ENCODE measurements at places on chromosomes 2 and 18. TPM values are rescaled to one million over a fixed set of nuclear protein-coding genes. Genes with fewer than 3 reads are reported as not detected.

DNA sequence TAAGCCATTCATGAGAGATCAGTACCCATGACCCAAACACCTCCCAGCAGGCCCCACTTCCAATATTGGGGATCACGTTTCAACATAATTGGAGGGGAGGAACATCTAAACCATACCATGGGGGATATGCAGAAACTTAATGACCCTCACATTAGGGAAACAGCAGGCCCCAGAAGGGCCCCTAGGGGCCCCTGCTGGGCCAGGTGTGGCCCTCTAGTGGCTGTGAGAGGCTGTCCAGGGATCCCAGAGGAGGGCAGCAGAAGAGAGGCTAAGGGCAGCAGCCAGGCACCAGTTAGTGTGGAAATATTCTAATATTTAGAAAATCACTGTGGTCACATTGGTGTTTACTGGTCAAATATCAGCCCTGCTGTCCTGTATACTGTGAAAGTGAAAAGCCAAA lies 49.3 kb upstream of the ANKRD44 start:
- no peak for DNase-seq

GRCh38 chr2:88856409-88857135 lies 165.1 kb downstream of the RPIA start:
- DNase-seq = no peak

DNA sequence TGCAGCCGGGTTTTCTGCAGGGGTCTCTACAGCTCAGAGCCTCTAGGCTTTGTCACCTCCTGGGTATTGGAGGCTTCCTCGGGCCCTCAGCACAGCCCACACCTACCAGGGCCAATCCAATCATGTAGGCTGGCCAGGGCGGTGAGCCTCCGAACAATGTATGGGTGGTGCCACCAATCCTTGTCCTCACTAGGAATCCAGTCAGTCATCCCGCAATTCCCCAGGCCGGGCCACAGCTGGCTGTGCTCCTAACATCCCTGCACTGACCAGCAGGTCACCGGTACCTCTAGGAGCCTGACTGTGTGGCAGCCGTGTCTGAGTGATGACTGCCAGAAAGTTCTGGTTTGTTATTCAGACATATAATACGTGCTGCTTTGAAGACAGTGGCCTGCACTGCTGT lies 129.4 kb downstream of the SH3RF3 start:
- DNase-seq = no peak

- peak; percentile 89 for DNase-seq
Measured at GRCh38 chr2:133674433-133675331, 106.4 kb upstream of the NCKAP5 start.

- no peak for DNase-seq
Measured at GRCh38 chr2:133653056-133653455, 84.8 kb upstream of the NCKAP5 start.

DNA sequence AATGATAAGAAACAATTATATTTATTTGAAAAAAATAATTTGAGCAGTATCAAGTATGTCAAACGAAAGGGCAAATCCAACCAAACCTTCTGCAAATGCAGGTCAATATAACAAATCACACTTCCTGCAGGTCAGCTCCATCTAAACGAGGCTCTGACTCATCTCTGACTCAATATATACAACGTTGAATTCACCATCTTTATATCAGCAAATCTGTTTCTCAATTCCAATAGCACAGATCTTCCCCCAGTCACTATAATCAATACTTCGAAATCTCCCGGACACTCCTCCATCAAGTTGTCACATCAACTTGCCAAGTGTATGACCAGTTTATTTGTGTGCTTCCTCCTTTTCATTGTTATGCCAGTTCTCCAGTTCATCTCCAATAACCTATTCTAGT lies 388.9 kb downstream of the ZEB2 start:
- DNase-seq = no peak

DNA sequence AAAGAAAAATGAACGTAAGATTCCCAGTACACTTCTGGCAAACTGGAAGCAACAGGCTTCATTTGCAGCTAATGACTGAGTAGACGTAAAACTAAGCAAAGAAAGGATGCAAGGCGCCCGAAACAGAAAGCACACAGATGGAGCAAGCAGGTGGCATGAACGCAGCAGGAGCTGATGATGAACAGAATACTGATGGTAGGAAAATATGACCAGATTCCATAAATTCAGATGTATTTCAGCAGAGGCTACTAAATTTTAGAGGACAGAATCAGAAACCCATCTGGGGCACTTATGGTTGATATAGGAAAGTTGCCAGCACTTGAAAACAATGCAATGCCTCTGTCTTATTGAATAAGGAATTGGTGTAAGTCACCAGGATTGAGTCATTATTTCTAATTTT lies 658.7 kb upstream of the LINC00305 start:
- no peak for DNase-seq

GRCh38 chr2:131590896-131591295 lies 63.2 kb downstream of the CCDC74A start:
- no peak for DNase-seq

DNA sequence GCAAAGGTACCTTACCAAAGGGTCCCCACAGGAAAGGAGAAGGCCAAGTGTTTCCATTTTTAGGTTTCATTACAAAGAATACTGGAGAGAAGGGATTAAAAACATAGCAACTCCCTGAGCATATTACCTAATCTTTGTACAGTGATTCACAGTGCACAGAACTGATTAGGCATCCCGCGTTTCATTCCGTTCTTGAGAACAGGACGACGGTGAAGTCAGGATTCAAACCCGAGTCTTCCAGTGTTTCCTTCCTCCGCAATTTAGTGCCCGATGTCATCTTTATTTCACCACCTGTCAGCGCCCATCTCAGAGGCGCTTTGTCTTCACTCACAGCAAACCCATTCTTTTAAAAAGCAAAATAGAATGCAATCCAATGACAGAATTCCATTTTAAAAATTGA lies 488.5 kb downstream of the EIPR1 start:
- no peak for DNase-seq

DNA sequence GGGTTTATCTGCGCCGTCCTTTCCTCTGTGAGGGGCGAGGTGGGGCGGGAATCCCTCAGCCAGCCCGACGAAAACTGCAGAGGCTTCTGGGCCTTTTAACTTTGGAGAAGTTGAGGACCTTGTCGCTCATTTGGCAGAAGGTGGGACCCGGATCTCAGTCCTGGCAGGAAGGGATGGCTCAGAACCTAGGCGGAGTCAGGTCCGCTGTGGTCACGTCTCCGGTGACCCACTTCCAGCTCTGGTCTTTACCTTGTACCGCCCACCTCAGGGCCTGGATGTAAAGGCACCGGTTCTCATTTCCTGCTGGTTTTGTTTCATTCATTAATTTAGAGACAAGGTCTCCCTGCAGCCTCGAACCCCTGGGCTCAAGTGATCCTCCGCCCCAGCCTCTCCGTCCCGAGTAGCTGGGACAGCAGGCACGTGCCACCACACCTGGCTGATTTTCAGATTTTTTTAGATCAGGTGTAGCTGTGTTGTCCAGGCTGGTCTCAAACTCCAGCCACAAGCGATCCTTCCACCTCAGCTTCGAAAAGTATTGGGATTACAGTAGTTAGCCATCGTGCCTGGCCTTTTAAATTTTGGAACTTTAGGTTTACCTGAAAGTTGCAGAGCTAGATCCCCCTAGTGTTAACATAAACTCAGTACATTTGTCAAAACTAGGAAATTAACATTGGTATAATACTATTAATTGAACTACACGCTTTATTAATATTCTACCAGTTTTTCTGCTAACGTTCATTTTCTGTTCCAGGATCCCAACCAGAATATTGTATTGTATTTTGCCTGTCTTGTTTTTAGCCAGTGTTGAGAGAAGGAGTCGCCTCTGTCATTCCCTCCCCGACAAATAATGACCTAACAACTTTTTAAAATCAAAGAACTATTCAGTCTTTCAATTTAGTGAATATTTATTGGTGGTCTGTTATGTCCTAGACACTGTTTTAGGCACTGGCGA lies 852 bp downstream of the POLI start:
- DNase-seq = peak; percentile 68

- DNase-seq = no peak
Measured at GRCh38 chr18:59537579-59537978, 159.6 kb downstream of the CCBE1 start.

GRCh38 chr18:74496508-74497323 lies 553 bp downstream of the CNDP2 start:
- DNase-seq = peak; percentile 58

DNA sequence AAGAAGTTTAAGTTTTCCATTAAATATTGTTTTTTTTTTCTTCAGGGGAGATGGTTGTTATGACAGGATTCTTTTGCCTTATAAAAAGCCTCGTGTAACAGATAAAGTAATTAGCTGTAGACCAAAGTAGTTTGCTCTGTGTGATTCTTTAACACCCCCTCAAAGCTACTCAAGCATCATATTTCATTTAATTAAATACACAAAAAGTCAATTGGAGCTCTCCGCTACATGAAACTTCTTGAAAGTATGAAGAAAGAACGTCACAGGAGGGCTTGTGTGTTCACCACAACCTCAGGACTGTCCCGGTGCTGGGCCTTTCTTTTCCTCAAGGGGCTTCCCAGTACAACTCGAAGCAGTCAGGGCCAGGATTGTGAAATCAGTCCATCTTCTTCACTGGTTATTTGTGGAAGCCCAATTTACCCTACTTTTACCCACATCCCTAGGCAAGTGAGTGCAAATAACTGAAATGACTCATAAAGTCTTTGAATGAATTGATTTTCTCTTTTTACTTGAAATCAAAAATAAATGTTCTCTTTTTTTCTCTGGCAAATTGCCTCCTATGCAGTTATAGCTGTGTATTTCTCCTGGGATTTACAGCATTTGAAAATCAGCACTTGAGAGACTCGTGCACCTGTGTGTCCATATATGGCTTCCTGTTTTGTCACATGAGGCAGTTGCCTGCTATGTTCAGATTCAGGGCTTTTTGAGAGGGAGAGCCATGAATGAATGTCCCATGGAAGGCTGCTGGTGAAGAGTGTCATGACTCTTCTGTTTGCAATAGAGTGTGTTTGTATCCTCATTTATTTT lies 48.6 kb downstream of the LINC00305 start:
- no peak for DNase-seq

- DNase-seq = no peak
Measured at GRCh38 chr2:105584435-105585010, 160.2 kb upstream of the NCK2 start.

- no peak for DNase-seq
Measured at GRCh38 chr18:47877892-47878291, 52.6 kb downstream of the SMAD2 start.

- DNase-seq = no peak
Measured at GRCh38 chr2:105393373-105394055, 5.3 kb downstream of the FHL2 start.

DNA sequence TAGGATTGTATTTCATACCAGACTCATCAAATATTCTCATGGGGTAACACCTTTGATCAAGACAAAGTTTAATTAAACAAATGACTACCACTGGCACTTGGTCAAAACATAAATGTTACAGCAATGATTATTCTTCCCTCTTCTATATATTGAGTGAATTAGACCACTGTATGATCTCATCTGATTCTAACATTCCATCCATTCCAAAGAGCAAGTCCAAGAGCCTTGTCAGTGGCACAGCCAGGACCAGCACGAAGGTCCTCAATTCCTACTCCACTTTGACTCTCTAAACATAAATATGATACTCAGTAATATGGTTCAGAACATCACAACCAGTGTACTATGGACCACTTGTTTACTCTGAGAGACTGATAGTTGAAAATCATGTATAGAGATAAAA lies 86.4 kb downstream of the AP1S3 start:
- DNase-seq = no peak

DNA sequence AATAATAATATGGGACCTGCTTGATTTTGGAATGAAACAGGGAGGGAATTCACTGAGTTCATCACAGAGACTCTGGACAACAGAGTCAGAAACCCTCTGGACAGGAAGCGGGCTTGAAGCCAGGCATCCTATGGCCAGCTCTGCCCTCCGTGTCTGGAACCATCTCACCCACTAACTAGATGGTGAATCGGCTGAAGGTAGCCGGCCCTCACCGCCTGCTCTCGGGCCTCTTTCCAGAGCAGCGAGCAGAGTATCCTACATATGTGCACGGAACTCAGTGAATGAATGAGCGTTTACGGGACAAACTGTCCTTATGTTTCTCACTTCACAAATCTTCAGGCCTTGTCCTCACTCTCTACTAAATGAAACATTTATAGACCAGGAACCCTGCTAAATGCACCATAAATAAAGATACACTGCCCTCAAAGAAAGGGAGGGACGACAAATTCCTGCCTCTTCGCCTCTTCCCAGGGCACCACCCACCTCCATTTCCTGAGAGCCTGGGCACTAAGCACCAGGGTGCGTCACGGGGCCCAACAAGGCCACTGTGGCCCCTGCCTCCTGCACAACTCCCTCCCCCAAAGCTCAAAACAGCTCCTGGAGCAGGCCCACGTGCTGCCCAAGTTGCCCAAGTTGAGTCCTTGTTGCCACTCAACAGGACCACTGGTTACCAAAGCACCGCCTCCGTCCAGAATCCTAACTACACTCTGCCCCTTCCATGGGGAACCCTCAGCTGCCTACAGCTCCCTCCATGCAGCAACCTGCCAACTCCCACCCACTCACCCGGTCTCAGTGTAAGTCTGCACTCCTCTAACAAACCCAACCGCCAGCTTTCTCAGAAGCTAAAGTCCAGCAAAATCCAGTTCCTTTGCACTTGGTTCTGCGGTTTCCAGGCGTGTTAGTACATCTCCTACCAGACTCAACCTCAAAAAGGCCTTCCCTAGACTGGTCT lies 1.7 kb downstream of the TBC1D8 start:
- no peak for DNase-seq

PDE11A gene
- 0.72 TPM for total RNA-seq

FBXO48 gene
- total RNA-seq = 2.4 TPM

NCKAP5 gene
- total RNA-seq = 7.9 TPM

ABHD1 gene
- 1.2 TPM for total RNA-seq

KRTCAP3 gene
- total RNA-seq = not detected

SNRNP200 gene
- total RNA-seq = 36.6 TPM

SERPINB11 gene
- total RNA-seq = 16.6 TPM

Measured in umbilical cord (tissue), 2 donors.